ENCODE measurements at places on chromosomes 5 and 9.

GRCh38 chr5:410911-411517 lies 32.0 kb upstream of the EXOC3 start:
- no peak for DNase-seq

DNA sequence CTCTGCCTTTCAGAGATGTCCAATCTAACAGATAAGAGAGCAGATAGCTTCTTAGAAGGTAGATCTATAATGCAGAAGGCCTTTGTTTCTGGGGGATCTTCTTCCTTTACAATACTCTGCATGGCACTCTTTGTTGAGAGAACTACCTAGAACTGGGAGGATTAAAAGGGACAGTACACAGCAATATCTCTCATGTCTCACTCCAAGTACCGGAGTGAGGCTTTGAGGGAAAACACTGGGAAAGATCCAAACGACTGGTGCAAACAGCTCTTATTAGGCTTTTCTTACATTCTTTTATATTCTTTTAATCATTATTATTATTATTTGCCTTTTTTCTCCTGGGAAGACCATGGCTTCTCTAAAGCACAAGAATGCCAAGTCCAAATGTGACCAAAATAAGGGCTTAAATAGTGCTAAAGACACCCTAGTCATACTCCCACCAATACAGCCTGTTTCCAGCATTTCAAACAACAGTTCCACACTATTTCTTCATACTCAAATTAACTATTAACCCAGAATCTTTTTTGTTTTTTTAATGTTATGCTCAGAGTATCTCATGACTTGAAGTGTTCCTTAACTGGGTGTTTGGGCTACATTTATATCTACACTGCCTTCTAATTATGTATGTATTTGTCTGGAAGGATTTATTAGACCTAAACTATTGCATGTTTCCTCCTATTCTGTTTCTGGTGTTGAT lies 52.7 kb downstream of the ABHD17B start:
- no peak for DNase-seq

GRCh38 chr5:95759634-95760033 lies 28.5 kb downstream of the RHOBTB3 start:
- DNase-seq: no peak

DNA sequence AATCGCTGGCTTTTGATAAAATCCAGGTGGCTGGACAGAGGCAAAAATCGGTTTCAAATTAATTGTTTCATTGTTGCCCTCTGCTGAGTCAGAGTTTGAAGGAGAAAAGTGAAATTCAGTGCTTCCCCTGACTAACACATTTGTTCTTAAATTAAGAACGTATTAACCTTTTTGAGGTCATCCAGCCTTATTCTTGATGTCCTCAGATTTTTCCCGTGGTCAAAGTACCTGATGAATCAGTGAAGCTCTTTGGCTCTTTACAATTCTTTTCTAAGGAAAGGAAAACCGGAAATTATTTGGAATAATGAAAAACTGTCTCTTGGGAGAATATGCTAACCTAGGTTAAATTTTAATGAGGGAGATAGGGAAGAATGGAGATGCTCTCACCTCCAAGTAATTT lies 21.6 kb downstream of the OSMR start:
- DNase-seq: no peak

DNA sequence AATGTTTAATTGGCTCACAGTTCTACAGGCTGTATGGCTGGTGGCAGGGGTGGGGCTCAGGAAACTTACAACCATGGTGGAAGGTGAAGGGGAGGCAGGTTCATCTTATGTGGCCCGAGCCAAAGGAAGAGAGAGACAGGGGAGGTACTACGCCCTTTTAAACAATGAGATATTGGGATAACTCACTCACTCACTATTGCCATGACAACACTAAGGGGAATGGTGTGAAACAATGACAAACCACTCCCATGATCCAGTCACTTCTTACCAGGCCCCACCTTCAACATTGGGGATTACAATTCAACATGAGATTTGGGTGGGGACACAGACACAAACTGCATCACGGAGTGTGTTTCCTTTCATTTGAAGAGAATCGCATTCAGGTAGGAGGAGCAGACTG lies 220.9 kb downstream of the GADD45G start:
- no peak for DNase-seq

GRCh38 chr5:43141211-43141610 lies 20.5 kb downstream of the ZNF131 start:
- DNase-seq: no peak

- DNase-seq: no peak
Observed at GRCh38 chr9:107740088-107740980, 250.8 kb upstream of the KLF4 start.

- no peak for DNase-seq
Observed at GRCh38 chr9:127489471-127490115, 38.3 kb downstream of the LRSAM1 start.

DNA sequence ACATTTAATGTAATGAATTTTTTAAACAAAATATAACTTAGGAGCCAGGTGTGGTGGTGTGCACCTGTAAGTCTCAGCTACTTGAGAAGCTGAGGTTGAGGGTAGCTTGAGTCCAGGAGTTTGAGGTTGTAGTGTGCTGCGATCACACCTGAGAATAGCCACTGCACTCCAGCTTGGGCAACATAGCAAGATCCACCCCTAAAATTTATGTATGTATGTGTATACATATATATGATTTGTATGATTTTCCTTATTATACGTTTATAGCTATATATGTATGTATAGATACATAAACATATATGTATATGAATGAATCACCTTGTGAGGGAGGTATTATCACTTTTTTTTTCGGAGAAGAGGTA lies 653 bp upstream of the CCNI2 start:
- DNase-seq: no peak

DNA sequence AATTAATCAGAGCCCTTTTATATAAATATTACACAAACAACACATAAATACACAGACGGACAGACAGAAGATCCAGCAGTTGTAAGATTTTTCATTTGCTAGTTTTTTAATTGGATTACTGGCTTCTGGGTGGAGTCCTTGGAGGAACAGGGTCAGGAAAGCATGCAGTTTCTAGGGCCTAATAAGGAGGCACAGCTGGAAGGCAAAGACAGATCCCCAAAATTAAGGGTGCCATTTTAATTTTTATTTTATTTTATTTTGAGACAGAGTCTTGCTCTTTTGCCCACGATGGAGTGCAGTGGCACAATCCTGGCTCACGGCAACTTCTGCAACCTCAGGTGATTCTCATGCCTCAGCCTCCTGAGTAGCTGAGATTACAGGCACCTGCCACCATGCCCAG lies 49.5 kb downstream of the PTGS1 start:
- DNase-seq: no peak

DNA sequence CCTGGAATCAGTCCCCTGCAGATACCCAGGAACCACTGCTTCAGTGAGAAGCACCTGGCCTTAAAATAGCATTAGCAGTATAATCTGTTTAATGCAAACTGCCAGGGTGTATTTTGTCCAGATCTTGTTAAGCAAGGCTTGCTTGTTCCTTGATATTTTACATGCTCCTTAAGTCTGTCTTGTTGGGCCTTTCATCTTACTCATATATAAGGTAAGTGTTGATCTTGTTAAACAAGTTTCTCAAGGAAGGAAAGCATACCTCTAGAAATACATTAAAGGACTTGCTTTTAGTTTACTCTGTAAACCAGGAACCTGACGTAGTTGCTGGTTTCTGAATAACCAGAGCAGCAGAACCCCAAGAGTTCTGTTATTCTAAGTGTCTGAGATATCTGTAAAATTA lies 13.7 kb downstream of the HSPA4 start:
- DNase-seq: no peak

- no peak for DNase-seq
Observed at GRCh38 chr5:109705596-109705995, 15.9 kb downstream of the MAN2A1 start.

GRCh38 chr5:122779451-122779850 lies 4.6 kb downstream of the SNX2 start:
- DNase-seq: no peak

GRCh38 chr9:35923598-35923926 lies 14.3 kb downstream of the SPAAR start:
- no peak for DNase-seq

DNA sequence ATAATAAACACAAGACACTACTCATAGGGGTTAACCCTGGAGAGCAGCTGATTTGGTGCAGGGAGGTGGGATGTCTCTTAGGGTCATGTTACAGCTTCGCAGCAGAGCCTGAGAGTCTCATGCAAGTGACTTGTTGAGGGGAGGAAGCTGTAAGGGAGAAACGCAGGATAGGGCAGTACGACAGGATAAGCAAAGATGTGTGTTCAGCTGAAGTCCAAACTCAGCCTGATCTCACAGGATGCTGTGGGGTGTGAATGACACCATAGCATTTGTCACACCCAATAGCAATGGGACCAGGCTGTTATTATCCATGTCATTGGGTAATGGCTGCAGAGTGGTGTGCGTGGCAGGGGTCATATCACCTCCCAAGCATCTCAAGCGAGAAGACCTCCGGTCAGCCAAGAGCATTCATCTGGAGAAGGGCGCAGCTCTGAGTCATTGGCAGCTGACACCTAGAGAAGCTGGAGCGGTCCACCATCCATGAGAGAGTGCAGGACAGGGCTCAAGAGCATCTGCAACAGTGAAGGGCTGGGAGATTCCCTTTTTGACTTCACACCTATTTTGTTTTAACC lies 49.2 kb upstream of the RPL26L1 start:
- DNase-seq: no peak

DNA sequence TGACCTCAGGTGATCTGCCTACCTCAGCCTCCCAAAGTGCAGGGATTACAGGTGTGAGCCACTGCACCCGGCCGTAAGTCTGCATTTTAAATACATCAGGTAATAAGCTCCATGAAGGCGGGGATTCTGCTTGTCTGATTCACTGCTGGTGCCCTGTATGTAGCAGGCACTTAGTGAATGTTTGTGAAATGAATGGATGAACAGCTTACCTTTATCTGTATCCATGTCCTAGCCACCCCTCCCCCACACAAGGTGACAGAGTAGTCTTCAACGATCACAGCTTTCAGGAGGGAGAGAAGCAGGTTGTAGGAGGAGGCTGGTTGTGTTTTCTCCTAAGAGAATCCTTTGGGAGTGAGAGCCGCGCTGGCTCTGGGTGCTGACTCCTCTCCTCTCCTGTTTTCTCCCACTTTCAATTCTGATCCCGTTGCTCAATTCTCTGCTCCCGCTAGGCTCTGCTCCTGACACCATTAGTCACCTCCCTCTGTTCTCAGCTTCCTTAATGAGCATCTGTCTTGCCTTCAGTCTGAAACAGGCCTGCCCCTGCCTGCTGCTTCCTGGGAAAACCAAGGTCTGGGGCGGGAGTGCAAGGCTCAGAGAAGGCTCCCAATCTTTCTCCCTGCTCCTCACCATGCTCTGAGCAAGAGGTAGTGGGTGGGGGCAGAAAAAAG lies 88.8 kb upstream of the CTNNA1 start:
- no peak for DNase-seq

- no peak for DNase-seq
Observed at GRCh38 chr5:65483546-65484346, 2.0 kb upstream of the ADAMTS6 start.

DNA sequence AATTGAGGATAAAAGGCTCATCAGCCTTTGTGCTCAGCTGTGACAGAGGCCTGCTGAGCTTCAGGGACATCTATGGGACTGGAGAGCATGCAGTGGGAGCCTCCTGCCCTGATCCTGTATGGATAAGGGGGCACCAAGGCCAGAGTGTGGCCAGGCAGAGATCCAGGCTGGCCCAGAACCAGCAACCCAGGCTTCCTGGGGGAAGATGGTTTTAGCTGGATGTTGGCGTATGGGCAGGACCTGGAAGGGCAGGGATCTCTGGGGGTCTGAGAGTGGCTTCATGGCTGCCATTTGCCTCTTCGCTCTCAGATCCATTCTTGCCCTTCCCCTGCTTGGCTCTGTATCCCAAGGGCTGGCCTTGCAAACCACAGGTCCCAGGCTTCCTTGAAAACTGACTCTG lies 169.9 kb downstream of the MACROH2A1 start:
- no peak for DNase-seq

DNA sequence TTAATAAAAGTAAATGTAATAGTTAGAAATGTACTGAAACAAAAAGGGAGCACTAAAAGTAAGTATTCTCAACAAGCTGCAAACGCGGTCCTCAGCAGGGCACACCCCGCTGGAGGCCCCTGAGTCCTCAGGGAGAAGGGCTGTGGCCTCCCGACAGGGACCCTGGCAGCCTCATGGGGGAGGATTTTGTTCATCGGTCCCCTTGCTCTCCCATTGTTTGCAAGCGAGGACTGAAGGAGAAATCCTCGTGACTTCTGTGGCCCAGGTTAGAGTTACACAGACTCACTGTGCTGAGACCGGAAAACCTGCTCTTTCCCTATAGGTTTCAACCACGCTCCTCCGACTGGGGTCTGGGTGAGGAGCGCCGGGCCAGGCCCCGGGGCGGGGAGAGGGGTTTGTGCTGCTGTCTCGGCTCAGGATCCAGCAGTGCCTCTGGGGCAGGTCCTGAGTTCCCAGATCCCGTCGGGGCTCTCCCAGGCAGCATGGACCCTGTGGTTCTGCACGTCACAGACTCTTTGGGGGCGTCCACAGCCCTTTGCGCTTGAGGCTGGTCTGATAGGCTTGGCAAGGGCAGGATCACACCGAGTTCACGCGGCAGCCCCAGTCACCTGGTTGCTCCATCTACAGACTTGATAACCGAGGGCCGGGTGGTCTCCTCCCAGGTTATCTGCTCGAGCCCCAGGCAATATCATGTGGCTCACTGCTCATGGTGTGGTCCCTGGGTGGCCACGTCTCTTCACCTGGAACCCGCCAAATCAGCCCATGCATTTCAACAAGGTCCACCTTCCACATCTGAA lies 38.8 kb downstream of the MRPL36 start:
- DNase-seq: no peak

- no peak for DNase-seq
Observed at GRCh38 chr9:16512281-16512680, 358.2 kb downstream of the BNC2 start.

DNA sequence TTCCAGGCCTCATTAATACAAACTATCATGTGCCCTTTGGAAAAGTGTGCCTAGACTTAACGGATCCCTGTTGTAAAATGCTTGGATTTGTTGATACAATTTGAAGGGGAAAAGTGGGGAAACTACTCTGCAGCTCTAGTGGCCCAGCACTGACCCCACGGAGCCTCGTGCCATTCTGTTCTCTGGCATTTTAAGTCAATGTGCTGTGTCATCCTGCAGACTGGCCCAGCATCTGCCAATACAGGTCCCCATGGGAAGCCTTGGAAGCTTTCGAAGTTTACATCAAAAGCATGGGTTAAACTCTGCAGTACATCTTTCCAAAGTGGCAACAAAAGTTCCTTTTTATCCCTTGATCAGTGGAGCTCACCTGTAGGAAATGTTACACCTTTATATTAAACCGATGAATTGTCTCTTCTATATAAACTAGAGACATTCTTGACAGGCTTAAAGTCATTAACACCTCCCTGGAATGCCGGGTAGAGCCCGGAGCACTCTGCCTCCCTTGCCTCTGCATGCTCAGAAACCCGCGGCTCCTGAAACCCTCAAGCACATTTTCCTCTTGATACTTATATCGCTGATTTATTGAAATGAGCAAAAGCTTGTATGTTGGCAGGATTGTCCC lies 596.0 kb upstream of the ADAMTS16 start:
- no peak for DNase-seq

DNA sequence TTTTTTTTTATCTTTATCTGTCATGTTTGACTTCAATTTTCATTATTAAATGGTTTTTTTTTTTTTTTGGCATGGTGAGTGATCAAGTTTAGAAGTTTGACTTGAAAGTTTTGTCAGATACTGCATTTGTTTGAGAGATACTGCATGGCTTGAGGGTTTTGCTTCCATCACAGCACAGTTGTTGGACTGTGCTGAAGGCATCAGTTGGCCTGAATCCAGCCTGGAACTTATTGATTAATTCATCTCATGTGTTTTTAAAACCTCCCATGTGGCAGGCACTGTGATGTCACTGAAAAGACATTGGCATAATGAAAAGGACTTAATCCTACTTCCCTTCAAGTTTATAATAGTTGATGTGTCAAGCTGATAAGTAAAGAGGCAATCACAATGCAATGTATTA lies 128.4 kb downstream of the FGF10 start:
- DNase-seq: no peak

Data from stimulated activated CD4-positive, alpha-beta T cell treated with anti-CD3 and anti-CD28 coated beads, Interleukin-15, amount 100 ng/mL, for 1 hour (primary cell).